Calu3 (cell line): ENCODE measurements at places on chromosomes 6 and 20.

DNA sequence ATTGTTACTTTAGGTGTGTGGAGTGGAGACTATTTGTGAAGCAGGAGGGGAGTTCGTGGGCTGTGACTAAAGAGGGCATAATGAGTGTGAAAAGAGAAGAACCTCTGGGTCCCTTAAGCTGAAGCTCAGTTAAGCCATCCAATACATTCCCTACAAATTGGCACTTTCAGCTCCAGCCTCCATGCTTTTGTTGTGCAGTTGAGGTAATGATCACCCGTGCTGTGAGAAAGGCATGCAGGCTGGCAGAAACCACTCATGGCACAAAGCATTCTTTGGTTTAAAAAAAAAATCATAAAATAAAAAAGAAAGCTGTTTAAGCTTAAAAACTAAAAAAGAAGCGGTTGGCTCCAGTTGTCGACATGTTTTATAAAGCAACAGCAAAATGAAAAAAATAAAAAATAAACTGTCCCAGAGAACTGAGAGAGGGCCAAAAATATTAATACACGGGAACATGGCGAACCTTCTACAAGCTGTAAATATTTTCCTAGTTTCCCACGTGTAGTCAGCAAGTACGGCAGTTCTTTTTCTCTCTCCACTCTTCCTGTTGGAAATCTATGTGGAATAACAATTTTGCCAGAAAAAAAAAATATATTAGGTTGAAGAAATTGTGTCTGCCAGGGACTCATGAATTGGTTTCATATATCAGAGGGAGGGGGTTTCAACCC is 82.2 kb downstream of the ANKRD60 start:
- DNase-seq = no peak

- no peak for DNase-seq
Measured at GRCh38 chr20:21047981-21048380, 58.2 kb downstream of the LINC00237 start.

DNA sequence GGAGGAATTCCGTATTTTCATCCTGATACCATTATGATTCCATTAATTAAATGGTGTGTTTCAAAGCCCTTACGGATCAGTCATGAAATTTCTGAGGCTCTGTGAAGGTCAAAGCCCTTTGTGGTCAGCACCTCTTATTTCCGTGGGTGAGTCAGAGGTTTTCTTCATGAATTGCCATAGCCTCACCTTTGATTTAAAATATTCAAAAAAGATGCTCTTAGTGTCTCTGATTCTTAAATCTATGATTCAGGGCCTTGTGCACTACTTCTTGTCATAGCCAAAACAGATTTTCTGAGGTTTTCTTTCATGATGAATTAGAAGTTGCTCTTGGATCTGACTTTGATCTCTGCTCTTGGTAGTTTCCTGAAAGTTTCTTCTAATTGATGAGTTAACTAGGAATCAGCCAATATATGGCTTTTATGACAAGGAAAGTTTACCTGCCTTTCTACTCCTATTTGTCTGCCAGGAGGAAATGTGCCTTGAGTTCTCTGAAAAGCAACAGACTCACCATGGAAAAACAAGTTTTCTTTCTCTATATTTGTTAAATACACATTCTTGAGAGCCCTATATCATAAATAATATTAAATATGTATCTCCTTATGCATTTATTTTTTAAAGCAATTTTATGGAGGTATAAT is 613.0 kb downstream of the UTRN start:
- DNase-seq = no peak

GRCh38 chr6:99415446-99415845 is 9.7 kb downstream of the PNISR start:
- DNase-seq = no peak

DNA sequence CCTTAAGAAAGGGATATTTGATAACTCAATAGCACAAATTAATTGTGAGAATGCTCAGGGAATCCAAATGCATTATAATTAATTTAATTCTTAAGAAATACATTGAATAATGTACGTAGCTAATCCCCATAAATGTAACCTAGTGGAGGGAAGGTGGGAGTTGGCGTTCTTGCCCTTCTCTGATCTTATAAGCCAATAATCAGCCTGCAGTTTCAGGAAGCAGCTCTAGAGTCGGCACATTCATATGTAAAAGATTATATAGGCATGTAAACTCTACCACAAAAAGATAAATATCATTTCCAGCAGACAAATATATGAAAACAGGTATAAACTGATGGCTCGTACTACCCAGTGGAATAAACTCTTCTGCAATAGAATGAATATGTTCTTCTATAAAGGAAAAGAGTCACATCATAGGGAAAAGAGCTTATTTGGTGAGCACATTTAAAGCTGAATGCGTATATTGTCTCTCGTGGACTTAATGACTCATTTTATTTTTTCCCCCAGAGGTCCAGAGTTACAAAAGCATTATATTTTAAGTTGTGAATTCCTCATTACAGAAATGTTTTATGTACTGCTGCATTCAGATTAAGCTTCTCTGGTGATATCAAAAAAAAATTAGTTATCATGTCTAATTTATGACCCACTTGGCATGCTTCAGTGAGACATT is 112.2 kb downstream of the TFAP2A start:
- DNase-seq = no peak

DNA sequence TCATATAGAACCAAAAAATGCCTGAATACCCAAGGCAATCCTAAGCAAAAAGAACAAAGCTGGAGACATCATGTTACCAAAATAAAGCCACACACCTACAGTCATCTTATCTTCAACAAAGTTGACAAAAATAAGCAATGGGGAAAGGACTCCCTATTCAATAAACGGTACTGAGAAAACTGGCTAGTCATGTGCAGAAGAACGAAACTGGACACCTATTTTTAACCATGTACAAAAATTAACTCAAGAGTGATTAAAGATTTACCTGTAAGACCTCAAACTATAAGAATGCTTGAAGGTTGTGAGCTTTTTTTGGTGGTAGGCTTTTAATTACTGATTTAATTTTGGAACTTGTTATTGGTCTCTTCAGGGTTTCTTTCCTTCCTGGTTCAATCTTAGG is 236.0 kb upstream of the DEFB112 start:
- no peak for DNase-seq

DNA sequence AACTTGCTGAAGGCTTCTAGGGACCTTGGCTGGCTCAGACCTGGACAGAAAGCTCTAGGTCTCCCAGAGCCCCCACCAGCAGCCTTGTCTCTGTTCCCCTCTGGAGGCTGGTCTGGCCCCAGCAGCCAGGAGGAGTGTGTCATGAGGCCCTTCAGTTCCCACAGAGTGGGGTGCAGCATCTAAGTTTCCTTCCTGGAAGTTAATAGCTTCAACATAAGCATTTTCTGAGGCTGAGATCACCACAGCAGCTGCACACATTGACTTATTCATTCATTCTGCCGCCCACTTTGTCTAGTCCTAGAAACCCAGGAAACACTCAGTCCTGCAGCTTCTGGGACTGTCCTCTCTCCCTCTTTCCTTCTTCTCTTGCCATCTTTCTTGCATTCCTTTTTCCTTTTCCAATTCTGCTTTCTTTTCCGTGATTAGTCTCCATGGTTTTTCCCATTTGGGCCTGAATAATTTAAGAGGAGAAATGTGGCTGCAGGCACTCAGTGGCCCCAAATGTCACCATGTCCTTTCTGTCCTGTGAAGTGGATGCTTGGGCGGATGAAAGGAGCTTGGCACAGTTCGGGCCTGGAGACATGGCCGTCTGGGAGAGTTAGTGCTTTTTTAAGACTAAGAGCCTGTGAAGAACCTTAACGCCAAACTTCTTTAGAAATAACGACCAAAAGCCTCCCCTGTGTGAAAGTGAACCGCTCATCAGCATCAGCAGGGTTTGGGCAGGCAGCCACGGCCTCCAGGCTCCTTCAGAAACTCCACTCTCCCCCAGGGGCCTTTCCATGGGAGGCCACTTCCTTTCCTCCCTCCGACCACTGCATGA is 31.0 kb upstream of the PCMTD2 start:
- no peak for DNase-seq

GRCh38 chr20:20812136-20812535 is 99.7 kb upstream of the RALGAPA2 start:
- no peak for DNase-seq

DNA sequence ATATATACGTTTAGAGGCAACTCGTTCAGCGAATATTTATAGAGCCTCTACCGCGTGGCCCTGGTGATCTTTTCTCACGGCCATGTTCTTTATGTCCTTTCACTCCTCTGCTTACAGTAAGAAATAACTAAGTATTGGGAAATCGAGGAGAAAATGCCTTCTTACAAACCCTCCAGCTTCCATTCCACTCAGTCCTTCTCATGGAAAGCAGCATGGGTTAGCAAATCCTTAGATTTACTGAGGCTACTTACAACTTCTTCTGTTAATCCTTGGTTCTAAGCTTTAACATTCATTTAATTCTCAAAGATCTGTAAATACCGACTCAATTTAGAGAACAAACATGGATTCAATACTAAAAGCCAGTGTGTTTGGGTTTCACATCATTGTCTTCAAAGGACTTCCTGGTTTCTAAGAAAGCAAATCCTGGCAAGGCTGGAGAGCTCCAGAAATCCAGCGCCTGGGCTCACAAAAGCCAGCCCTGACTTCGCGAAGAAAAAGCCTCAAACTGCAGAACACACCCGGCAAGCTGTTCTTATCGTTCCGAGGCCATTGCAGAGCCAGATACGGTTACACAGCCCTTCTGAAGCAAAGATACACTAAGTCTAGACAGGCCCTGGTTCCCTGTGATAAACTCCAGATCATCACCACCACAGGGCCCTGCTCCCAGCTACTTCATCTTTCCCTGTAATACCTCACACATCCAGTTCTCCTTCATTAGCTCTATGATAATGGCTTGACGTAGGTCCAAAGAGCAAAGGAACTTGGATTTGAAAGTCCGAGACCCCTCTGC is 19.2 kb downstream of the AGPAT4 start:
- no peak for DNase-seq

DNA sequence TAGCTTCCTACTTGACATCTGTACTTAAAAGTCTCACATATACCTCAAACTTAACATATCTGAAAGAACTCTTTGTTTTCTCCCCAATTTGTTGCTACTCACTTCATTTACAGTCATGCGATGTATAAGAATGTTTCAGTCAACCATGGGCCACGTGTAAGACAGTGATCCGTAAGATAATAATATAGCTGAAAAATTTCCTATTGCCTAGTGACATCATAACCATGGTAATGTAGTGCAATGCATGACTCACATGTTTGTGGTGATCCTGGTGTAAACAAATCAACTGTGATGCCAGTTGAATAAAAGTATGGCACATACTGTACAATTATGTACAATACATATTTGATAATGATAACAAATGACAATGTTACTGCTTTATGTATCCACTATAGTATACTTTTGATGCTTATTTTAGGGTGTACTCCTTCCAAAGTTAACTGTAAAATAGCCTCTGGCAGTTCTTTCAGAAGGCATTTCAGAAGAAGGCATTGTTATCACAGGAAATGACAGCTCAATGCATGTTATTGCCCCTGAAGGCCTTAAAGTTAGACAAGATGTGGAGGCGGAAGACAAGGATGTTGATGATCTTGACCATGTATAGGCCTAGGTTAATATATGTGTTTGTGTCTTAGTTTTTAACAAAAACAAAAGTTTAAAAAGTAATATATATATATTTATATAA is 579.0 kb downstream of the EPHA7 start:
- DNase-seq = no peak

GRCh38 chr6:16717275-16717942 is 43.9 kb downstream of the ATXN1 start:
- no peak for DNase-seq

- DNase-seq = no peak
Measured at GRCh38 chr6:42269974-42270510, 52.4 kb upstream of the MRPS10 start.

- no peak for DNase-seq
Measured at GRCh38 chr6:125157725-125158124, 4.2 kb downstream of the TPD52L1 start.
